ENCODE measurements at places on chromosomes 2 and 18. TPM values are rescaled to one million over a fixed set of nuclear protein-coding genes. Genes with fewer than 3 reads are reported as not detected.
A peak's percentile ranks its signal among the peaks of the same experiment; 100 is the strongest.

The MBD1 gene
- 53.3 TPM for total RNA-seq

The DNAH6 gene
- under 0.01 TPM for total RNA-seq

The CELF4 gene
- total RNA-seq: not detected

The PDCD1 gene
- not detected for total RNA-seq

GRCh38 chr18:48908916-48909315 is 41.8 kb downstream of the SMAD7 start:
- no peak for DNase-seq

DNA sequence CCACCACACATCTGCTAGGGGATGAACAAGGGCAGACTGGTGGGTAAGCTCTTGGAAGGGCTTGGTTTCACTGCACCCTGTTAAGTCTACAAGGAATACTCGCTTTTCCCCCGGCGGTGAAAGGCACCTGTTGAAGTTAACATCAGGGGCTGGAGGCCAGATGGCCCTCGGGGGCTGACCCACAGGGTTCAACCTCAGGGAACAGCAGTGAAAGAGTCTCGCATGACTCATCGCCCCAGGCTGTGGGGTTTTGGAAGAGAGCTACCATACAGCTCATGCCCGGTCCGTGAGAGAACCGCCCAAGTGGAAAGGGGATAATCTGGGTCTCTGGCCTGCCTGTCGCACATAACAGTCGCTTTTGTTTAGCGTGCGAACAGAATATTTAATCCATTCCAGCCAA is 748.0 kb downstream of the DPP10 start:
- DNase-seq: no peak

- DNase-seq: no peak
Observed at GRCh38 chr2:14422426-14422825, 210.1 kb upstream of the LRATD1 start.

- peak; percentile 87 for DNase-seq
Observed at GRCh38 chr2:9179572-9180201, 26.9 kb upstream of the ASAP2 start.

DNA sequence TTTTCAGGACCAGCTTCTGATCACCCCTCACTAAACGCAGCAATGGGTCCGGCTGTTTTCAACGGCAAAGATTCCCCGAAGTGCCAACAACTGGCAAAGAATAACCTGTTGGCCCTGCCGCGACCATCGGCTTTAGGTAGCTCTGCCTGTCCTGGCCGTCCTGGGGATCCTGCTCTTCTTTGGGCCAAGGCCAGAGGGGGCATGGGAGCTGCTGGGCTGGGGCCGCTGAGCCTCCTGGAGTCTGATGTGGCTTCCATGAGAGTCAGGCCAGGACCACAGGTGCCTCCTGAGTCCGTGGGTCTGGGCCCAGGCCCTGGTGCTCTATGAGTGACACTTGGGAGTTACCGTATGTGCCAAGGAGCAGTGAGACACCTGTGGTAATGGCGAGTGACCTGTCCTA is 46.9 kb downstream of the GREB1 start:
- no peak for DNase-seq

- no peak for DNase-seq
Observed at GRCh38 chr2:696999-697627, 19.9 kb upstream of the TMEM18 start.

- DNase-seq: no peak
Observed at GRCh38 chr2:217710211-217710765, 292.5 kb downstream of the TNS1 start.

GRCh38 chr2:201926067-201926466 is 107.6 kb upstream of the FZD7 start:
- no peak for DNase-seq

DNA sequence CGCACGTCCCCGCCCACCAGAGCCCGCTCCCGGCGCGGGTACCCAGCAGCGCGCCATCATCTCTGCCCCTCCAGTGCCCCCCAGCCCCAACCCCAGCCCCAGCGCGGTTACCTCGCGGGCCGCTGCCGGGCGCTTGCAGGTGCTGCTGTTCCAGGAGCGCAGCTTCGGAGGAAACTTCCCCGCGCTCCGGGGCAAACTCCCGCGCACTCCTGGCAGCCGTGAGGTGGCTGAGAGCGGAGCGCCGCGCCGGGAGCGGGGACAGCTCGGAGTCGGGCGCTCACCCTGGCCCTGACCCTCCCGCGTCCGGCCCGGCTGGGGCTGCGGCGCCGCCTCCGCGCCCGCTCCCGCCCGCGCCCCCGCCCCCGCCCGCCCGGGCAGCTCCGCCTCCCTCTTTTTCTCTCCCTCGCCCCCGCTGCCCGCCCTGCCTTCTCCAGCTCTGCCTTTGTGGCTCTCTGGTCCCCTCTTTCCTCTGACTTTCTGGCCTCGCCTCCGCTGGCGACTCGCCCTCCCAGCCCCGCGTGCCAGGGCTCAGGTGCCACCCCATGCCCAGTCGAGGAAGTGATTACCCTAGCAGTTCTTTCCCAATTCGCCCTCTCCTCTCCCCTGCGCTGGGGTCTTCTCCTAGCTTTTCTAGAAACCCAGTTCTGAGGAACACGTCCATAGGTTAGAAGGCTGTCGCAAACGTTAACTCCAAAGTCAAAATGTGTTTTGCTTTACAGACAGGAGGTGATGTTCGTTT is at the start of gene CHST9:
Gene CHST9 (minus strand): TSS at position 284 of the 739 bp plus-strand sequence. CDS start 42,499 bp downstream, outside the sequence.
- DNase-seq: no peak

- no peak for DNase-seq
Observed at GRCh38 chr18:44609181-44609941, 71.3 kb upstream of the SETBP1 start.

Data from fibroblast of lung (primary cell).